Stimulated activated CD8-positive, alpha-beta memory T cell treated with anti-CD3 and anti-CD28 coated beads, Interleukin-4, amount 100 ng/mL, for 4 hours (primary cell): ENCODE measurements at places on chromosomes 2 and 18.
A peak's percentile ranks its signal among the peaks of the same experiment; 100 is the strongest.

DNA sequence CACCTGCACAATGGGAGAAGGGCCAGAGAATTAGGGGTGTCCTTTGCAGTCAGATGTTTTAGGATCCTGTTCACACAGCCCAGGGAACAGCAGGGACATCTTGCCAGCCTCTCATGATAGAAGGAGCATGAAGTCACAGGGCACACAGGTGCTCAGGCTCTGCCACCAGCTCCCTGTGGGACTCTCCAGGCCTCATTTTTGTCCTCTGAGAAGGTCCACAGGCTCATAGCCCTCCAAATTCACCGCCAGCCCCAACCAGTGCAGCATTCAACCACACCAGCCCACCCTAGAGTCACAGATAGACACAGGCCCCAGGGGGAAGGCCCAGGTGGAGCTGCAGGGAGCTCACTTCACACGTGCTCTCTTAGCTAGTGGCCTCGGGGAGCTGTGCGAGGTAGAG lies 391.7 kb downstream of the TNS1 start:
- DNase-seq, result no peak

DNA sequence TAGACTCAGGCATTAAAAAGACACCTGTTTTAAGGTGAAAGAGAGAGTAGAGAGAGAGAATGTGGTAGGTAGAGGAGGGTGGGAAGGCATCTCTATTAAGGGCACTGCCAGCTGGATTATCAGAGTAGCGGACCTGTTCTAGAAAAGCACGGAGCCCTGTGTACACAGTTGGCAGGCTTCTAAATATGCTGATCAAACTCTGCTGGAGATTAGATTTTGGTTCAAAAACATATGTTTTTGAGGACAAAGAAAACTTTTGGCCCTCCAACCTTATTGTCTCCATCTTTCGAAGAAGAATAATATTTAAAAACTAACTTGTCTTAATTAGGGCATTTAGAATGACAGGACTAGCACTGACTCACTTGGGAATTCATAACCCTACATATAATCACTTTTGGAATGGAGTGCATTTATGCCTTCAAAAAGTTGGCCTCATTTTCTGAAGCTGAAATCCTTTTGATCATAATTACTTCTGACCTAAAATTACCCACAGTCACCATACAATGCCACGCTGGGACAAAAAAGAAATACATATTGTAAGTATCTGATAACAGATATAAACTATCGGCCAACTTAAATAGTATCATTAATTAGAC lies 254.6 kb downstream of the MEIS1 start:
- DNase-seq, result no peak

DNA sequence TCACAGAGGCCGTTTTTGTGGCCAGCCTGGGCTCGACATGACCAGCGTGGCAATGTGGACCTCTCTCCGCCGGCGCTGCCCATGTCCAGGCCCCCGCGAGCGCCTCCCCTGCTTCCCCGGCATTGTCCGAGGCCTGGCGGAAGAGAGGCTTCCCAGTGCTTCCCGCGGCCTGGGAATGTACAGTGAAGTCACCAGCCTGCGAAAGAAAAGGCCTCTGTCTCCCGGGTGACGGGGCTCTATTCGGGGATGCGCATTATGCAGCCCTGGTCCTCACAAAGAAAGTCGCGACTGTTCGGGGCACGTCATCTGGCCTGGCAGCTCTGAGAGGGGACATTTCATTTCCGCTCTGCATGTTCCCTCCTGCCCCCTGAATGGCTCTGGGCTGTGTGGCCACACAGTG lies 109.2 kb upstream of the AGAP1 start:
- DNase-seq, result no peak

- DNase-seq, result no peak
These were observed 766.4 kb downstream of the BCL11A start for GRCh38 chr2:59787095-59787494.

DNA sequence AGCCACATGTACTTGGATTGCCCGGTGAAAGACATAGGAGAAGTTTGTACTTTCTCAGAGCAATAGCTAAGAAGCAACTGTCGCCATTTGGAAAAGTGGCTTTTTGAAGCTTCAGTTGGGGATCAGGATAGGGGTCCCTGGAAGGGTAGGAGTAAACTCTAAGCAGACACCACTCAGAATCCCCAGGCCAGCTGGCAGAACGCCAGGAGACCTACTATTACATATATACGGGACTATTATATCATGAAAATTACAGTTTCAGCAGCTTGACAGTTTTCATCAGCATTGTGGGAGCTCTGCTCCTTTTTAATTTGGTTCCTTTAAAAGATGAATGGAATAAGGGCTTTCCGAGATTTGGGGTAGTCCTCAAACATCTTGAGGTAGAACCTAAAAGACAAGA lies 54.9 kb downstream of the SRD5A2 start:
- DNase-seq, result no peak

- DNase-seq, result peak; percentile 40
These were observed 22.9 kb upstream of the DARS1 start for GRCh38 chr2:136008205-136008865.

GRCh38 chr2:69693775-69694450 lies 48.0 kb upstream of the ANXA4 start:
- peak; percentile 9 for DNase-seq

DNA sequence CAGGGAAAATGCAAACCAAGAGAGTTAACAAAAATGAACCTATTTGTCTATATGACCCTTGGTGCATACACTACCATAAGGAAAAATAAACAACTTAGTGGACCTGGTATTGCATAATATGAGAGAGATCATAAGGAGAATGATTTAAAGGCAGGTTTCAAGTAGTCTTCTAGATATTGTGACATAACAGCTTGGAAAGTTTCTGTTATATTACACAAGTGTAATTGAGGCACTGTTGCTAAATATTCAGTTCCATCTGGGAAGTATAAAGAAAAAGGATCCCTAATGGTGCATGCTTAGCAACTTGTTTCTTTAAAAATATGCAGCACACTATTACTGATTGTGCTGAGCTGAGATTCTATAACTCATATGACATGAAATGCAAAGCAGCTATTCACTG lies 252.2 kb upstream of the SPHKAP start:
- DNase-seq, result no peak

DNA sequence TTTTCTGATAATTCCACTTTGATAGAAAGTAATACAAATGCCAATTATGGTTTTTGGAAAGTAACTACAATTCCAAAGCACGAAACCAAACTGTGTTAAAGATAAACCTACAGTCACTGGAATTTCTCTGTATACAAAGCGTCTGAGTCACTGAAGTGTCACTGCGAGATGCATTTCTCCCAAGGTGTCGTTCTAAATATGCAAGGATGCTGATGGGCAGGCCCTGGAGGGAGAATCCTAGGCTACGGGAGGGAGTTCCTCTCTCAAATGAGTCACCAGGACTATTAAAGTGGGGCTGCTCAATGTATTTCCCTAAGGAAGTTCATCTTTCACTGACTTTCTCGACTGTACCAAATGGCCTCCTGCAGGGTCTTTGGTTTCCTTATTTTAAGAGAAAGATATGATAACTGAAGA lies 163.8 kb upstream of the STK17B start:
- no peak for DNase-seq

GRCh38 chr2:102010902-102011301 lies 19.1 kb downstream of the IL1R2 start:
- DNase-seq, result no peak

DNA sequence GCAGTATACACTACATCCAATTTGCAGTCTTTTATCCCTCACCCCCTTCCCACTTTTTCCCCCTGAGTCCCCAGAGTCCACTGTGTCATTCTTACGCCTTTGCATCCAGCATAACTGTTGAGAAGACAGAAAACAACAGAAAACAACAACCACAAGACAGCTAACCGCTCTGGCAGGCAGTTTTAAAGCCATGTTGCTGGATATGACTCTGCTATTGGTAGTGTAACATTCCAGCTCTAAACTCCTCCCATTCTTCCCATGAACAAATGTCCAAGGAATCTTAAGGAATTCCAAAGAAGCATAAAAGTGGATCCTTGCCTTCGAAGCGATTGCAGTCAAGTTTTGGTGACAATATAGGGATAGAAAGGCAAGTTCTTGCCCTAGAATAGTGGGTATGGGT lies 599.1 kb downstream of the NYAP2 start:
- no peak for DNase-seq

GRCh38 chr18:67854340-67854739 lies 337.8 kb upstream of the DSEL start:
- no peak for DNase-seq

GRCh38 chr2:100104718-100105677 lies 37.4 kb downstream of the AFF3 start:
- no peak for DNase-seq

DNA sequence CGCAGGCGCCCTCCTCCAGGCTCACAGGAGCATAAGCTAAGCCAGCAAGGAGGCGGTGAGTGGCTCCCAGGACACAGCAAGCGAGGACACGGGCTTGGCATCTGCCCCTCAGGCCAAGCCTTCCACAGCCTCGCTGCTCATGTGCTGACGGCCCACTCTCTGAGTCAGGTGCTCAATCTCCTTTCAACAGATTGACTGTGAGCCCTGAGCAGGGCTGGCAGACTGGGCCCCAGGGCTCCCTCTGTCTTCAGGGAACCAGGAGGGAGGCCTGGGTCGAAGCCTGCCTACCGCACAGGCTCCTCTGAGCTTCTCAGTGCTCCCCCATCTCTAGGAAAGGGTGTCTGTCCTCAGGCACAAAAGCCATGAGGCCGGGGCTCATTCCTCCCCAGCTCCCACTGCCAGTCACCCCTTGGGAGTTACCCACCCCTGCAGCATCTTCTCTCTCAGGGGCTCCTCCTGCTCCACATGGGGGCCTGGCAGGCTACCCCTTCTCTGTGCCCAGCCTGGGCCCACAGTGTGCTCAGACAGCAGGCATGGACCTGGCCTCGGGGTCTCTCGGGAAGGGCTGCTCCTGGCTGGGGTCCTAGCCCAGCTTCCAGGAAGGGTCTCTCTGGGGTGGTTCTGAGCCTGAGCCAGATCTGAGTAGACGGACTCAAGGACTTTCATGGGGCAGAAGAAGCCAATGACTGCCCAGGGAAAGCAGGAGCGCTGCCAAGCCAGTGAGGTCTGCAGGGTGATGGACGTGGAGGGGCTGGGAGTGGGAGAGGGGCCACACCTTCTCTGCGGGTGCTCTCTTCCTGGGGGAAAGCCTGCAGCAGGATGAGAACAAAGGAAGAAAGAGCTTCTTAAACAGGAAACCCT lies 138.0 kb upstream of the GPC1 start:
- no peak for DNase-seq

DNA sequence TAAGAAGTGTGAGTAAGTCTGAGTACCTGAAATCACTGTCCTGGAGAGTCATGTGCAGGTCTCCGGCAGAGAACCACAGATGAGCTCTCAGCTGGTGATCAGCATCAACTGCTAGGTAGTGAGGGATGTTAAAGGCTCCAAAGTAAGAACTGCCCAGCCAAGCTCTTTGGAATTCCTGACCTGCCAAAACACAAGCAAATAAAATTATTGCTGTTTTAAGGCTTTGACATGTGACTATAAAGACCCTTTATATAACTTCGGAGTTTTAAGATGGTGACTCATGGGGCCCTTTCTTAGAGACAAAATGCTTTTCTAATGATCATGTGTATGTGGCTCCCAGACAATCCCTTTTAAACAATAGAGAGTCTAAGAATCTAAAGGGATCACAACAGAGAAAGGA lies 855.7 kb downstream of the TRIB2 start:
- no peak for DNase-seq

DNA sequence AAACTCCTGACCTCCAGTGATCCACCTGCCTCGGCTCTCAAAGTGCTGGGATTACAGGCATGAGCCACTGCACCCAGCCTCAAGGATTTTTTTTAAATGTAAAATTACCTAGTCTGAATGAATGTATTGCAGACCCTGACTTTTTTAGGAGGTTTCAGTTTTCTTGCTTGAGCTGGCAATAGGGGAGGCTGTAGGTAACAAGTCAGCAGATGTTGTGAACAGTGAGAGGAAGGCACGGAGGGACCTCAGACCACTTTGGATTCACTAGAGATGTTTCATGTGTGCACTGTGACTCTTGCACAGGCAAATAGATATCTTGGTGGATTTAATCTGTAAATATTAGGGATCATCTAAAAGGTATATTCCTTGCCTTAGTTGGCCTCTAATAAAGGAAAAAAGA lies 6.4 kb downstream of the NDUFV2 start:
- no peak for DNase-seq

GRCh38 chr2:218710334-218710686 lies 325 bp upstream of the TTLL4 start:
- DNase-seq, result no peak

GRCh38 chr2:234025466-234025865 lies 25.0 kb upstream of the SPP2 start:
- DNase-seq, result no peak

DNA sequence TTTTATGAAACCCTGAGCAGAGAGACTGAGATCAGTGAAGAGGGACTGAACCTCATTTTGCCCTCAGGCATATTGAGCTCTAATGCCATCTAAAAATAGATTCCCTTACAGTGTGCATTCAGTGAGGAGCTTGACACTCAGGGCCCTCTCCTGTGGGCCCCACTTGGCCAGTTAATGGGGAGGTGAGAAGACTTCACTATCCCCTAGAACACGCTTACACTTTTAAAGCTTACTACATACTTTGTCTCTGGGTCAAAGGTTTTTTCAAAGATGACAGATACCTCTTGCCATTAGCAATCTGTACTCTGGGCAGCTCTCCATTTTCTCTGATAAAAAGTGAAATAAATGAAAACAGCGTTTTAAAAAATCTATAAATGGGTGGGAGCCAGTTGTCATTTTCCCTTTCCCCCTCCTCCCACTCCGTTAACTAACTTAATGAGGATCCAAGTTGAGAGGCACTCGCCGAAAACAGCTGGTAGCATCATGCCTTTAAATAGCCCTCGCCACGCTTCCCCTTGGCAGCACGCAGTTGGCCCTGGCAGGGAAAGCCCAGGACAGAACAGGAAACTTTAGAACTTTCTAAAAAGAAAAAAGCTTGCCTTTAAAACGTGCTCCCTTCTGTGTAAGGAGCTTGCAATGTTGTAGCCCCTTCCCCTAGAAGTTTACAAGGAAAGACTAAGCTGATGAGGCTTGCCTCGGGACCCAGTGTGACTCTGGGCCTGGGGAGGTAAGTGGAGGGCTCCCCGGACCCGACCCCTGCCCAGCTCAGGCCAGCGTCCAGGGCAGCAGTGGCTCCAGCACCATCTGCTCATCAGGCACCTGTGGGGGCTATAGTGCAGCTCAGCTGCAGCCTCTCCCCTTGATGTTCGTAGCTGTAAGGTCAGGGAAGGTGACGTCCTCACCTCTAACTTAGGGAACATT lies 58.8 kb upstream of the FOSL2 start:
- DNase-seq, result no peak
